ENCODE measurements at places on chromosomes 12 and 14.

- DNase-seq: no peak
Observed at GRCh38 chr12:51975196-51975595, 23.7 kb downstream of the ACVR1B start.

GRCh38 chr12:1800401-1801302 lies 19.7 kb upstream of the LRTM2 start:
- DNase-seq: no peak

DNA sequence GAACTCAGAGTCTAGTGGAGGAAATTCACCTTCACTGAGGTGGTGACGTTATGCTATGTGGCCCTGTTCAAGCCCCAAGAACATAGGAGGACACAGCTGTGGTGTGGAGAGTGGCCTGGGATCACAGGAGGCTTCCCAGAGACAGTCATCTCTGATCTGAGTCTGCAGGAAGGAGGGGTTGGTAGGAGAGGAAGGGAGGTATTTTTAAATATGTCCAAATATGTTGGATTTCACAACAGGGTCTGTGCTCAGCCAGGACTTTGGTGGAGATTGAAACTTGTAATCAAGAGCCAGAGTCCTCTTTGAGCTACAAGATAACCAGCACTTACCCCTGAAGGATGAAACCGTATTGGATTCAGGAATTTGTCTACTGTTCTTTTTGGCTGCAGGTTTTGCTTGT lies 26.4 kb upstream of the MED13L start:
- DNase-seq: no peak

GRCh38 chr12:124679533-124680371 lies 112.3 kb upstream of the NCOR2 start:
- DNase-seq: no peak

- DNase-seq: no peak
Observed at GRCh38 chr12:76138656-76139055, 54.2 kb upstream of the NAP1L1 start.

DNA sequence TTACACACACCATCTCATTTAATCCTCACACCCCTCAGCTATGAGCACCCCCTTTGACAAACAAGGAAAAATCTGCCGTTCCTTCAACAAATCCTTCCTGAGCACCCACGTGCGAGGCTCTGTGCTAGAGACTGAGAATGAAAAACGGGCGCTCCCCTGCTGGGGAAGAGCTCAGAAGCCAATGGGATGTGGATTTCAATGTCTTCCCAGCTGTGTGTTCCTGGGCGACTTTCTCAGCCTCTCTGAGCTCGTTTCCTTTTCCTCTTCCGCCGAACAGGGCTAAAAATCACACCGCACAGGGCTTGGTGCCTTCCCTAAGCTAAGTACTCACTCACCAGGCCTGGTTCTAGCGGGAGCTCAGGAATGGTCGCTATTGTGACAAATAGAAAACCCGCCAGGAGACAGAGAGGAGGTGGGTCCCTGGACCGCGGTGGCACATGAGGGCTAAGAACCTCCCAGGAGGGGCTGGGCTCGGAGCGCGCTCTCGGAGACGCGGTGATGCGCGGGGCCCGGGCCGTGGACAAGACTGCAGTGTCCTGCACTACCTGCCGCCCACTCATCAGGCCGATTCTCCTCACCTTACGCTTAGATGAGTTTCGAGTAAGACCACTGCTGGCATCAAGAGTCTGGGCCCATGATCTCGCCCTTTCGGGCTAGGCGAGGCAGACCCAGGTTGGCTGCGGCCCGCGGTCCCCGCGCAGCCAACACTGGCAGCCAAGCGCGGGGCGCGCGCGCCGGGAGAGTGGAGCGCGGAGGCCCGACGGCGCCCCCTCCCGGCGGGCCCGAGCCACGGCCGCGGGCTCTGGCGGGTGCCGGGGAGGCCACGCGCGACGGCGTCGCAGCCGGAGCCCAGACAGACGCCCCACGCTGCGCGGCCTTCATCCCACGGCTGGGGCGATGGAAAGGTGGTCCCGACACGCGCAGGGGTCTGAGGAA lies 17.0 kb downstream of the ZDHHC22 start:
- peak; percentile 55 for DNase-seq

All from activated CD4-positive, alpha-beta T cell treated with anti-CD3 and anti-CD28 coated beads for 4 hours (primary cell).